Ecto neural progenitor cell (in vitro differentiated cells): ENCODE measurements at places on chromosomes 3 and 15.

GRCh38 chr15:77568973-77569728 is 63.6 kb downstream of the LINGO1 start:
- DNase-seq: no peak

DNA sequence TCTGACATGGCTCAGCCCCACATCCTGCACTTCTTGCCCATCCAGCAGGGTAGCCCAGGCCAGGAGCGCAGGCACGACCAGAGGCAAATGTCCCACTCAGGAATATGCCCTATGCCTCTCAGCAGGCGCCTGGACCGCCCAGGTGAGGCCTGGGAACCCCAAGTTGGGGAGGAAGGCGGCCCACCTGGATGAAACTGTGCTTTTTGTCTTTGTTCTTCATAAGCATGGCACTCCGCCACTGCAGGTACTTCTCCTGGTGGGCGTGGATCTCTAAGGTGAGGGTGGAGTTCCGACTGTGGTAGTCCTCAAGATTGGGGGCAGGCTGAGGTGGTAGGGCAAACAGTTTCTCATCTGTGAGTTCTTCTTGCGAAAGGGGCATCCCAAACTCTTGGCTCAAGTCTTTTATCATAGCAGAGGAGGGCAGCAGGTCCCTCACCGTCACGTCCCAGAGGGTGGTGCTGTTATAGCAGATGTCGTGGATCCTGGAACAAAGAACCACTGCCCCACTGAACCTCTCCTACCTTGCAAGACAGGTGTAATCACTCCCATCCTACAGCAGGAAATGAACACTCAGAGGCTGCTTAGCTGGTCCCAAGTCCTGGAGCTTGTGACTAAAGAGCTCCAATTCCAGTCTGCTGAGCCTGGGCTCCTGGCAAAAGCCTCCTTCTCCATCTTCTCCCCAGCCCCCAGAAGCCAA is 53.2 kb downstream of the ACAD9 start:
- no peak for DNase-seq

DNA sequence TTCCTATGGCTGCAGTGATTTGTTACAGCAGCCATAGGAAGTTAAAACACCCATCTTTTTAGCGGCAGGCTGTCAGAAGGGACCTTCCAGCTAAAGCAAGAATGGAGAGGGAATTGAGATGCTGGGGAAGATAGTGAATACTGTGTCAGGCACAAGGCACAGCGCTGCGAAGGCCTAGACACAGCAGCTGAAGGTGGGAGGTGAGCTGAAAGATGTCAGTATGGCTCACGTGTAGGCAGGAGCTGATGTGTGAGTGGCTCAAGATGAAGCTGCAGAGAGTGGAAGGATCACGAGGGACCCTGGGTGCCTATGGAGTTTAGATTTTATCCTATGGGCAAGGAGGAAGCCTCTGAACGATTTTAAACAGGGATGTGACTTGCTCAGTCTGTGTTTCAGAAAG is 44.3 kb downstream of the NMNAT3 start:
- DNase-seq: peak; percentile 29

DNA sequence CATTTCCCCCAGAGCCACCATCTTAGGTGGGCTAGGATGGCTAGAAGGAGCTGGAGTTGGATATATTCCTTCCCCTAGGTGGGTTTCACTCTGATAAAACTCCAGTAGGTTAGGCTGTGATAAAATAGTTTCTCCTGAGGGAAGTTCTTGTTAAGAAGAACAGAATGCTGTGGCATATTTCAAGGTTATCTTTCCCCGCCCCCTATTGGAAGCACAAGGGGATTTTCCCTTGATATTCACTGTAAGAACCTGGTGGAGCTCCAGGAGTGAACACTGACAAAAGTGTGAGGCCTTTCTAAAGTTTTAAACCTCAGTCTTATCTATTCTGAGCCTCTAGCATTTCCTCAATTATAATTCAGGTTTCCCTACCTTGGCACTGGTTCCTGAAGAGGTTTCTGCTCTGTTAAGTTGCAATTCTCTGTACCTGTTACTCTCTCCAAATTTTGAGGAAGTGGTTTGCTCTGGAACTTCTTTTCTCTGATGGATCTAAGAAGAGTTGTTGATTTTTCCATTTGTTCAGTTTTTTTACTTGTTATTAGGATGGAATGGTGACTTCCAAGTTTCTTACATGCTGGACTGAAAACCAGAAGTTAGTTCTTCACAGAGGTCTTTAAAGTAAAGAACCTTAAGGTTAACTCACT is 113.5 kb downstream of the GMPS start:
- no peak for DNase-seq

GRCh38 chr3:151722856-151723255 is 10.9 kb upstream of the AADACL2 start:
- no peak for DNase-seq

- DNase-seq: no peak
These were observed 44.6 kb upstream of the CFAP20DC start for GRCh38 chr3:59094446-59094845.

DNA sequence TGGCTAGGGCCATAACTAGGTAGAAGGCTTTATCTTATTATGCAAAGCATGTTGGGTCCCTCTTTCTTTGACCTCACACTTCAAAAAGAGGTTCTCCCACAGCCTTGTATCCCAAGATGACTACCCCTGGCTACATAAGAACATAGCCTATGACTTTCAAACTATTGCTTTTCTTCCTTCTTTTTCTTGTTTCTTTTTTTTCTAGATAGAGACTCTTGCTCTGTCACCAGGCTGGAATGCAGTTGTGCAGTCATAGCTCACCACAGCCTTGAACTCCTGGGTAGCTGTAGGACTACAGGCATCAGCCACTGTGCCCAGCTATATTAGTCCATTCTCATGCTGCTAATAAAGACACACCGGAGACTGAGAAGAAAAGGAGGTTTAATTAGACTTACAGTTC is 47.2 kb downstream of the DIPK2A start:
- DNase-seq: no peak

- no peak for DNase-seq
These were observed 98.3 kb downstream of the CYP19A1 start for GRCh38 chr15:51240066-51240465.

DNA sequence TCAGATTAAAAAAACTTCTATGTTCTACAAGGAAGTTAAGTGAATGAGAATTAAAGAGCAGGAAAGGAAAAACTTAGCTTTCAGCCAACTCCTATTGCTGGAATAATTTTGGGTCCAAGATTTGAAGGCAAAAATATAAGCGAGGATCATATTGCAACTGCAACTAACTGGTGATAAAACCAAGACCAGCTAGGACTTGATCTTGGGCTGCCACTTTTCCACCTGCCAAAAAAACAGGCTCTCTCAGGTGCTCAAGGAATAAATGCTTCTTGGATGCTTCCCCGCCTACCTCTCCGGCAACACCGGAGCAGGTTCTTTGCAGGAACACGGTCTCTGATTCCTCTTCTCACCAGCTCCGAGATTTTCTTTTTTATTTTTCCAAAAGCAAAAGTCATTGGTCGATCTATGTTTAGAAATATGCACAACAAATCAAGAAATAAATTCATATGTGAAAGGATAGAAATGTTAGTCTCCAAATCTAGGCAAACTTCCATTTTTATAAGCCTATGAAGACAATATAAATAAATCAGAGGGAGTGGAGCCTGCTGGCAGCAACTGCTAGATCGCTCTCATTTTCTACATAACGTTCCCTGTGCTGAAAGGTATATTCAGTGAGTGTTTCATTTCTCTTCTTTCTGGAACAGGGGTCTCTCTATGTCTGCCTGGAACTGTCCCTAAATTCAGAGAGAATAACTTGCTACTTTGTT is 241.9 kb downstream of the NTRK3 start:
- DNase-seq: no peak

DNA sequence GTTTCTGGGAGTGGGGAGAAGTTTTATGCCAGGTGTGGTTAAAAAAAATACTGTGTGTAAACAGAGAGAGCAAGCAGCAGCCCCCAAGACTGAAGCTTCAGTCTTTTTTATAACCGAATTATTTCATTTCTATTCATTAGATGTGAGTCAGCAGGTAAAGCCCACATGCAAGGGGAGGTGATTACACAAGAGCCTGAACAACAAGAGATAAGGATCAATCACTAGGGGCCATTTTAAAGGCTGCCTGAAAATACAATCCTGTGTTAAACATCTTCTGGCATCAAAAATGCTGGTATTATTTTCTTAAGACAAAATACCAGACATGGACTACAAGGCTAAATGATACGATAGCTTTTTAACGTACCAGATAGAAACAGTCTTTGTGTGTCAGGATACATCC is 217.3 kb downstream of the SUCLG2 start:
- DNase-seq: no peak

GRCh38 chr15:75738647-75739325 is 26.1 kb upstream of the CSPG4 start:
- DNase-seq: peak; percentile 98

DNA sequence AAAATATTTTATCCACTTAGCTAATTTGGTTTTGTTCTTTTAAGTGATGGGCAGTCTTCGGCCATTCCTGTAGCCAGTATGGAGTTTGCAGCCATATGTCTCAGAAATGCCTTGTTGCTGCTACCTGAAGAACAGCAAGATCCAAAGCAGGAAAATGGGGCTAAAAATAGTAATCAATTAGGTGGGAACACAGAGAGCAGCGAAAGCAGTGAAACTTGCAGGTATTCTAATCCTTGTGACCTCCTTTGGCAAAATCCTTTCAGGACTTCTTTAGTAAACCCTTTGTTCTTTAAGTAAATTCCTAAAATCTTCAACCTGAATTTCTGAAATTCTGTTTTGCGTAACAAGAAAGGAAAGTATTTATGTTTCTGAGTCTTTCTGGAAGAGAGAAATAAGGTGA is 49.8 kb downstream of the CNOT10 start:
- no peak for DNase-seq

DNA sequence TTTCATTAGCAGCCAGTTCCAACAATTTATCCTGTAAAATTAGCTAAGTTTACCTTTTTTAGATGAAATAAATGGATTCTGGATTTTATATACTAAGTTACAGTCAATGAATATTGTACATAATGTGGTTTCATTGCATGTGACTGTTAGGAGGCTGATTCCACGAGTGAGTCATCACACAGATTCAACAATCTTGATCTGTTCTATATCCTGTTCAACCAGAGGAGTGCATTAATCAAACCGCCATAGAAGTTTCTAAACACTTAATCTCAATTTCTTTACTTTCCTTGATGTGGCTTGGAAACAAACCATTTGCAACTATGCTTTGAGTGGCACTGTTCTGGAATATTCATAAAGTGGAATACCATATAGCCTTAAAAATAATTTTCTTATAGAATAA is 15.3 kb downstream of the DNAJC13 start:
- DNase-seq: no peak

DNA sequence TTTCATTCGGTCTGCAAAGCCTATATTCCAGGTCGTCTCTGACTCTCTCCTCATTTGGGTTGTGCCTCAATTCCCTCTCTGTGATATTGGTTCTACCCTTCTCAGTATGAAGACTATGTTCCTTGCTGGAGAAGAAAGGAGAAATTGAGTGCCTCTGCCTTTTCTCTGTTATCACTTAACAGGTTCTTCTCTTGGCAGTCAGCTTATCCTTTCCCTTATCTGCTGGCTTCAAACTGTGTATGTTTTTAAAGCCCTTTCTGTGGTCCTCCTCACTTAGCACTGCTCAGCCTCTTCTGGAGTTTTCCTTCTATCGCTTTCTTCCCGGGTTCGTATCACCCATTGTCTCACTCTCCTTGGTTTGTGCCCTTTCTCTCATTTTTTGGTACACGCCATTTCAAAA is 65.3 kb upstream of the FSTL1 start:
- no peak for DNase-seq

- DNase-seq: peak; percentile 8
These were observed 61.2 kb upstream of the MCF2L2 start for GRCh38 chr3:183489455-183490210.
